ENCODE measurements at places on chromosomes 5 and 9. TPM values are rescaled to one million over a fixed set of nuclear protein-coding genes. Genes with fewer than 3 reads are reported as not detected.

PCDHA7 gene
- 2.5 TPM for total RNA-seq

CCL27 gene
- total RNA-seq: not detected

LRRC19 gene
- not detected for total RNA-seq

TTC39B gene
- total RNA-seq: 10.2 TPM

GPR150 gene
- total RNA-seq: 2.5 TPM

All from regular cardiac myocyte (primary cell).